IMR-90 (cell line): ENCODE measurements at places on chromosomes 5 and 9.
A peak's percentile ranks its signal among the peaks of the same experiment; 100 is the strongest.

DNA sequence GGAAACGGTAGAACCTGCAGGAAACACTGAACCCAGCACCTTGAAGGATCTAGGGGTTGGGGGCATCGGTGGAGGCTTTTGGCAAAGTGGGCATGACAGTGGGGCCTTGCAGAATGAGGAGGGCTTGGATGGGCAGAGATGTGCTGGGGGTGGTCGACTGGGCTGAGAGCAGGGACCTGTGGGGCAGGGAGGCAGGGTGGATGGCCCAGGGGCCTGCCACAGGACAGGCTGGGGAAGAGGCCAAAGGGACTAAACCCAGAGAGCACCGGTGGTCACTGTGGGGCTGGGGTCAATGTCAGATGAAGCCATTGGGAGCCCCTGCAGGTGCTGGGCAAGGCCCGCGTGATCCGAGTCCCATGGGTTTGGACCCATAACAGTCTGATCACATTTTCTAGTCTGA, 175.3 kb downstream of the DAB2IP start:
- DNase-seq = no peak

- DNase-seq = no peak
Observed at GRCh38 chr9:99155736-99156135, 50.8 kb downstream of the TGFBR1 start.

- peak; percentile 57 for DNase-seq
Observed at GRCh38 chr9:36450110-36450732, 50.2 kb upstream of the RNF38 start.

DNA sequence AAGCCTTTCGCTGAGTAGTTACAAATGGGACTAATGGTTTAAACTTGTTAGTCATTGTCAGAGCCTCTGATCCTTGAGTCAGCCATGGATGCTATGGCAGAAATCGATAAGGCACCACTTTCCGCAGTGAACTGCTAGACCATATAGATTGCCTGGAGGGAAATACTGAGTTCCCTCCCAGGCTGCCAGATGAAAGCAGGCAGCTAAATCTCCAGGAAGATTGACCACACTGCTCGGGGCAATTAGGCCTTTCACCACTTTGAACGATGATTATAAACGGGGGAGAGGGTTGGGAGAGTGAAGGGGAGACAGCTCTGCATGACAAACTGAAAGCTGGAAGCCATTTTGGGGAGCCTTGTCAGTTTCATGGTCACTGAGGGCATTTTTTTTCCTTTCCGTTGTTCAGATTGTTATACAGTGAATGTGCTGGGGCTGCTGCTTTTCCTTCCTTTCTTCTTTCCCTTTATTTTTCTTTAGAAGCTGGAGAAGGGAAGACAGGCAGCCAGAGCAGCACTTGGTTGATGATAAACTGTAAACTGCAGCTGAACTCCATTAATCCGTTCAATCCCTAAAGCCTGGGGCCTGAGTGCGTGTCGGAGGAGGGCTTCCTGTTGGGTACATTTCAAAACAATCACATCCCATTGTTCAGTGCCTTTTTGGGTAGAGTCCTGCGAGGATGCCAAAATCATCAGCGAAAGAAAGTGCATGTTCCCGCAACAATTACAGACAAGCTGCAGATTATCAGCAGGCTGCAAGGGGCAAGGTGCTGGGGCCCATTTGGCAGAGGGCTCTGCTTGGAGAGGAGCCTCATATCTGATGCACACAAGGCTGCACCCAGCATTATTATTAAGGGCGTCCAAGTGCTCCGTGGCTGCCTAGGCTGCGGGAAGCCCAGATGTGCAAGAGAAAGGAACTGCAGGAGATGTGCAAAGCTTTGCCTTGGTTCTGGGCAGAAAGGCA, 308.4 kb downstream of the PSAT1 start:
- DNase-seq = no peak

DNA sequence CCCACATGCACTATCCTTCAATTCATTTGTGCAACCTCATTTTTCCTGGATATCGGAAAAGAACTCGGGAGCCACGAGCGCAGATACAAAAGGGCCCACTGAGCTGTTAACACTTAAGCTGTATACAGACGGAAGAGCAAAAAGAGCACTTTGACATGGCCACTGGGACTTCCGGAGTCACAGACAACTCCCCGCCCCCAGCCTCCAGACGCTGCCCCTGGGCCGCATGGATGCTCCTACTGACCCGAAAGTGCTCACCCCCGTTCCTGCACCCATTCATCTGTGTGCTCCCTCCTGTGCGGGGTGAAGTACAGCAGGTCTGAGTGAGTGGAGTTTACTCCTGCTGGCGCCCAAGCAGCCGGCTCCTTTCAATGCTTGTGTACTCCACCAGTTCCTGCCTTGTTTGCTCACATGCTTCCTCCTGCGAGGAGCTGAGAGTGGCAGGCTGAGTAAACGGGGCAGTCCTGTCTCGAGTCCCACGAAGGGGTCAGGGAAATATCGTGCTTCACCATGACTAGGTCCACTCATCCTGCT, 901.0 kb upstream of the CTNND2 start:
- DNase-seq = no peak

GRCh38 chr5:91211997-91212713, 171.0 kb downstream of the ARRDC3 start:
- peak; percentile 30 for DNase-seq

GRCh38 chr5:147451193-147451592, 58.7 kb downstream of the DPYSL3 start:
- DNase-seq = no peak

GRCh38 chr5:859798-860296, 9.1 kb upstream of the ZDHHC11 start:
- DNase-seq = no peak

DNA sequence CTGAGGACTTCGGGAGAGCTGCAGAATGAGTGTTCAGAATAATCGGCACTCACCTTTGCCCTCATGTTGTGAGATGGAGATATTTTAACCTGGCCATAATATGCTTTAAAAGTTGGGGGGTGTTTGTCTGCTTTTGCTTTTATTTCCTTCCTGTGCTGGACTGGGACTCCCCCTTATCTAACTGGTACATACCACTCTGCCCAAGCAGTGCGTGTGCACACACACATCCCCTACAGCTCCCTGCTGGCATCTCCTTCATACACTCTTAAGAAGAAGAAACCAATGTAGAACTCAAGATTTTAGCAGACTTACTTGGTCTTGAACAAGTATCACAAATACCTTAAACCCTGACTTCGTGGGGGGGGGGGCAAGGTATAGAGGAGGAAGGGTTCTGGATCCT, 146.2 kb upstream of the DMRT1 start:
- no peak for DNase-seq
